ENCODE measurements at places on chromosomes 7 and 10.
A peak's percentile ranks its signal among the peaks of the same experiment; 100 is the strongest.

- peak; percentile 24 for DNase-seq
Observed at GRCh38 chr7:84194484-84195271, at the start of gene SEMA3A. Gene SEMA3A (minus strand): TSS chr7:84194789. CDS start chr7:84194586, 203 bp downstream.

GRCh38 chr7:45872116-45873034 lies 507 bp downstream of the CCDC201 start:
- no peak for DNase-seq

- DNase-seq, result no peak
Observed at GRCh38 chr10:117934477-117934876, 112.3 kb downstream of the RAB11FIP2 start.

DNA sequence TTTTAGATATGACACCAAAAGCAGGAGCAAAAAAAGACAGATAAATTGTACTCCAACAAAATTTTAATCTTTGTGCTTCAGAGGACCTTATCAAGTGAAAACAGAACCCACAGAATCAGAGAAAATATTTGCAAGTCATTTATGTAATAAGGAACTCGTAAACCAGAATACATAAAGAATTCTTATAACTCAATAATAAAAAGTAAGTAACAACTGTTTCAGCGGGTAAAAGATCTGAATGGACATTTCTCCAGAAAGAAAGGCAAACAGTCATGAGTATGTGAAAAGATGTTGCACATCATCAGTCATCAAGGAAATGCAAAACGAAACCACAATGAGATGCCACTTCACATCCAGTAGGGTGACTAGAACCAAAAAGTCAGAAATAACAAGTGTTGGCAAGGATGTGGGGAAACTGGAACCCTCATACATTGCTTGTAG lies 167.7 kb upstream of the KCTD7 start:
- DNase-seq, result no peak

DNA sequence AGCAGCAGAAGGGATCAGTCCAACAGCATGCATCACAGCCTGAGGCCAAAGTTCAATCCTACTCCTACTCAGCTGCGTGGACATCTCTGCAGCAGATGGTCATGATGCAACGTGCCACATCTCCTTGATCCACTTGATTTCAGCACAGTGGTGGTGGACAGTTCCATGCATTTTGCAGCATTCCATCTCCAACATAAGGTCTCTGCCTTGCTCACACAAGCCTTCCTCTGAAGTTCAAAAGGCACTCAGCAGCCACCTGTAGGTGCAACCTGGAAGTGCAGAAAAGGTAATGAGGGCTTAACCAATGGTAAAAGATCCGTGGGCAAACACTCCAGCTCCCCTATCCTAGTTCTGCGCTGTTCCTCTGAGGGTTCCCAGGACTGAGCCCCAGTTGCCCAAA lies 57.5 kb upstream of the CHCHD3 start:
- no peak for DNase-seq

- DNase-seq, result no peak
Observed at GRCh38 chr7:26083113-26083512, 68.9 kb upstream of the NFE2L3 start.

GRCh38 chr7:23121165-23121564 lies 15.6 kb downstream of the KLHL7 start:
- DNase-seq, result no peak

- no peak for DNase-seq
Observed at GRCh38 chr7:30848121-30848855, 63.4 kb upstream of the AQP1 start.

- peak; percentile 71 for DNase-seq
Observed at GRCh38 chr7:774161-775109, 47.4 kb upstream of the PRKAR1B start.

DNA sequence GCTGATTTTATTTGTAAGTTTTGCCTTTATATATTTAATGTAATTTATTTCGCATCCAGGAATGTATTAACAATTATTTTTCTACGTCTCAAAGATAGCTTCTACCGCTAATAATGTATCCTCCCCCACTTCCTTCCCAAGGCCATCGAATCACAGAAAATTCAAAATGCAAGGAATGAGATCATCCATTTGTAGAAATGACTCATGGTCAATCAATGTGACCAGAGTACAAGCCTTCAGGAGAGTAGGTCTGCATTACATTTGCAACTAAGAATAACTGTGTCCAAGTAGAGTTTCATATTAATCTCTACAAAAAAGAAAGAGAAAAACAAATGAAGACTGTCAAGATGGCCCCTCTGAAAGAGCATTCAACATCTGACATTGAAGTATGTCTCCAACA lies 205.9 kb upstream of the PHF14 start:
- no peak for DNase-seq

DNA sequence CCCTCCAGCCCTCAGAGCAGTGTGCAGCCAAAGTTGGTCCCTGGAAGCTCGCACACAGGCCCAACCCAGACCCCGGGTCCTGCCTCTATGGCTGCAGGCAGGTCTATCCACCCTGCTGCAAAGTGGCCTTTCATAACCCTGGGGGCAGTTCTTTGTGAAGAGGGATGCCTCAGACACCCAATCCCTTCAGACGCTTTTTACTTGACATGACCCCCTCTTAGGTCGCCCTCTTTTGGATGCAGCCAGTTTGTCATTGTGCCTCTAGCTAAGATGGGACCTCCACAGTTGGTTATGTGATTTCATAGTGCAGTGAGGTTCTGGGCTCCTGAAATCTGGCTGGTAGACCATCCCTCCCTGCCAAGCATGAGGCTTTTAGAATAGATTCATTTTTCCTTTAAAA lies 27.3 kb downstream of the SMKR1 start:
- DNase-seq, result no peak

GRCh38 chr7:139763330-139763729 lies 14.5 kb downstream of the HIPK2 start:
- no peak for DNase-seq
